Brain (organoid and tissue), 16 donors: ENCODE measurements at places on chromosomes 7 and 10.

- DNase-seq = no peak
These were observed 445.8 kb downstream of the AUTS2 start for GRCh38 chr7:70044064-70044463.

DNA sequence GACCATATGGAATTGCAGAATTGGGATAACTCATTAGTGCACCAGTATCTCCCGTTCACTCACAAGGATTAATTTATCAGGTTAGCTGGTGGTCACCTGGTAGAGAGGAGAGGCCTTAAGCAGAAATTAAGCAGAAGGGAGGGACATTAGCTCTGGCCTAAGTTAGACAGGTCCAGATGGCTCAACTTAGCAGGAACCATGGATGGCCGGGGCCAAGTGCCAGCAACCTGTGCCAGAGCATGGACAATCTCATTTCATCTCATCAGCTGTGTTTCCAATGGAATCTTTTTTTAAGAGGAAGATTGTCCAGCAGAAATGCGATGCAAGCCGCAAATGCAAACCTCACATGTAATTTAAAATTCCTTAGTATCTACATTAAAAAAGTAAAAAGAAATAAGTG lies 82.2 kb downstream of the JCAD start:
- DNase-seq = no peak

GRCh38 chr7:25853314-25853713 lies 298.7 kb upstream of the NFE2L3 start:
- DNase-seq = no peak

DNA sequence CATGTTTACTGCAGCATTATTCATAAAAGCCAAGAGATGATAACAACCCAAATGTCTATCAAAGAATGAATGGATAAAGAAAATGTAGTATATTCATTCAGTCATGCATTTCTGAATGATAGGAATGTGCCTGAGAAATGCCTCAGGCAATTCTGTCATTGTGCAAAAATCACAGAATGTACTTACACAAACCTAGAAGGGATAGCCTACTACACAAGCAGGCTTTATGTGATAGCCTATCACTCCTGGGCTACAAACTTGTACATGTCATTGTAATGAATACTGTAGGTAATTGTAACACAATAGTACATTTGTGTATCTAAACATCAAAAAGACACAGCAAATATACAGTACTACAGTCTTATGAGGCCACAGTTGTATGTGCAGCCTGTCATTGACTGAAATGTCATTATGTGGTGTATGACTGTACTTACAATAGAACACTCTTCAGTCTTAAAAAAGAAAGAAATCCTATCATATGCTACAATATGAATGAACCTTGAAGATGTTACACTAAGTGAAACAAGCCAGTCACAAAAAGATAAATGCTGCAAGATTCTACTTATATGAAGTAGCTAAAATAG lies 141.8 kb upstream of the GPR22 start:
- DNase-seq = no peak

- DNase-seq = no peak
These were observed 13.9 kb downstream of the ZNF438 start for GRCh38 chr10:31017534-31018355.

- DNase-seq = no peak
These were observed 243.0 kb downstream of the ADRA2A start for GRCh38 chr10:111319866-111320265.

- DNase-seq = no peak
These were observed 12.6 kb downstream of the FKBP6 start for GRCh38 chr7:73340514-73340913.

DNA sequence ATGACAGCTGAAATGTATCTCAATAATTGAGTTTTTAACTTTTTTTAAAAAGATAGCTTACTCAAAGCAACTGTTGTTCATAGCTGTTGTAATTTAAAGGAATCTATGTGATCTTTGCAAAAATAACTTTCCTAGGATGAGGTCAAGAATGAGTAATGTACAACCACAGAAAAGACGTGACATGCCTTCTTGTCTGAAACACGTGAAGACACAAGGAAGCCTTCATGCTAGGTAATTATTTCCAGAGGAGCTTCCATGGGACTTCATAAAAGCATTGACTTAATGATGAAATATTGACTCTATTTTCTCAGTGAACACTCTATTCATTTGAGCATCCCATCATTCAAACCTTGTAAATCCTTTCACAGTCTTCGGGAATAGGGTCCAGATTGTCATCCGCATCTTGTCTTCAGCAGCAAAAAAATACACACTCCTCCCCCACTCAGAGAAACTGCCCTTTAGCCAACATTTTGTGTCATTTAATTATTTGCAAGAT lies 528.0 kb downstream of the NRG3 start:
- DNase-seq = no peak

DNA sequence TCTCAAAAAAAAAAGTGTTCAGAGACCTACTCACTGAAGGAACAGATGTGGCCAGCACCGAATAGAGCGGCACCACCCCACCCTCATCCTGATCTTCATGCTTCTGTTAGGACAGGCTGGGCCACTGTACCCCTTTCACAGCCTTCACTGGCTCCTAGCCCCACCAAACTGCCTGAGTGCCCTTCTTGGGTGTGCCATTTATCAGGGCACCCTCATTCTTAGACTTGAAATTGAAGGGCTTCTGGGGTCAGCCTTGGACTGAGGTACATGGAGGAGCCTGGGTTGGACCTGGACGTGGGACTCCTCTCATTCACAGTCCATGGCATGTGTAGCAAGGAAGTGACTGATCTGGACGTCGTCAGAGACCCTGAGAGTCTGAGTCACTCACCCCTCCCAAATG lies 190.3 kb downstream of the COBL start:
- DNase-seq = no peak

GRCh38 chr10:125165584-125166573 lies 5.5 kb upstream of the CTBP2 start:
- DNase-seq = no peak

- DNase-seq = no peak
These were observed 106.3 kb downstream of the SLIT1 start for GRCh38 chr10:97079448-97079847.

DNA sequence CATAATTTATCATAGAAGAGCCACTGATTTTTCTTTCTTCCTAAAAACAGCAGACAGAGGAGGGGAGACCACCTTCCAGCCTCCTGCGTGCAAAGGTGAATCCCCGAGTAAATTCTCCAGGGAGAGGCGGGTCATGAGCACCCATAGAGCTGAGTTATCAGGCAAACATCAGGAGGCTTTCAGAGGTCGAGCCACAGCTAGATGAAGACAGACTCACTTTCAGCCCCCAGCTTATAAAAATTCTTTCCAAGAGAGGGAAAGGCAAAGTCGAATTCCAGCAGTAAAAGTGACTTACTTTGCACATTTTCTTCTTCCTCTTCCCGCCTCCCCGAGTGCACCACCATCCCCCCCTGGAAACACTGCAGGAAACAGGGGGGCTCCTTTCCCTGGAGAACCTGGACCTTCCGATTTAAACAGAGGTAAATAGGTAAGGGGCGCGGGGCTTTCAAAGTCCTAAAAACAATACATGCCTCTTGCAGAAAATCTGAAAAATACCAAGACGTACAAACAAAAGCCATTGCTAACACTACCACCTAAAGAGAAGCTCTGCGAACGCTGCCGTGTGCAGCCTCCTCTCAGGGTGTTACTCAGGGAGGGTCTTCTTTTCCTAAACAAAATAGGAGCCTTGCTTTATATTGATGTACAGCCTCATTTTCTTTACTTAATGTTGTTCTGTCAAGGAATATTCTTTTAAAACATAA lies 163.8 kb downstream of the SVIL start:
- DNase-seq = no peak

- no peak for DNase-seq
These were observed 23.7 kb upstream of the LAMB1 start for GRCh38 chr7:108026647-108027046.

DNA sequence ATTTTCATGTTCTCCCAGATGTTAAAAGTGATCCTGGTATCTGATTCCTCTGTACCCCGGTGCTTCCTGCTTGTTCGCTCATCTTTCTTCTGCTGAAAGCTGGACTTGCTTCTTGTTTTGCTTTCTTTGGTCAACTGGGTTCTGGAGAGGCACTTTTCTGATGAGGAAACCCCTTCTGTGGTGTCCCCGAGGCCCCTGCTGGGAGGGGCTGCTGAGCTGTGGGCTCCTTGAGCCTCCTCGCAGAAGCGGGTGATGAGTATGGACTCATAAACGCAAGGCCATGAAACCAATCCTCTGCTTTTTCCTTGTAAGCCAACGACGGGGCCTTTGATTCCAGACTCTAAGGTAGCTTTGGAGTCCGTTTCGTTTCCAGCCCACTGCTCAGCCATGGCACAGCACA lies 7.8 kb downstream of the WIPI2 start:
- no peak for DNase-seq

- DNase-seq = no peak
These were observed 64.4 kb downstream of the ITGB8 start for GRCh38 chr7:20395104-20395503.

DNA sequence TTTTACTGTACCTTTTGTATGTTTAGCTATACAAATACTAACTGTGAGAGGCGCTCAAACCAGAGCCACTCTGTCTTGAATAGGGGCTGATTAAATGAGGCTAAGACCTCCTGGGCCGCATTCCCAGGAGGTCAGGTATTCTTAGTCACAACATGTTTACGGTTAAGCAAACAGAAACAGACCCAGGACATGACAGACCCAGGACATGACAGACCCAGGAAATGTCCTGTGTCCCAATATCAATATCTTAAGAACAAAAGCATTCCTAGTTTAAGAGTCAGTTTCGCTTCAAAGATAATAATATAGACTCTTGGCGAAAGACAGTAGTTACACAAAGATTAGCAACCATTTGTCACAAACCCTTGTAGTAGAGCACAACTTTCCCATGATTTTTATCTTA lies 304.5 kb downstream of the CCSER2 start:
- DNase-seq = no peak

GRCh38 chr10:7788639-7789286 lies 786 bp downstream of the ATP5F1C start:
- peak; percentile 22 for DNase-seq

DNA sequence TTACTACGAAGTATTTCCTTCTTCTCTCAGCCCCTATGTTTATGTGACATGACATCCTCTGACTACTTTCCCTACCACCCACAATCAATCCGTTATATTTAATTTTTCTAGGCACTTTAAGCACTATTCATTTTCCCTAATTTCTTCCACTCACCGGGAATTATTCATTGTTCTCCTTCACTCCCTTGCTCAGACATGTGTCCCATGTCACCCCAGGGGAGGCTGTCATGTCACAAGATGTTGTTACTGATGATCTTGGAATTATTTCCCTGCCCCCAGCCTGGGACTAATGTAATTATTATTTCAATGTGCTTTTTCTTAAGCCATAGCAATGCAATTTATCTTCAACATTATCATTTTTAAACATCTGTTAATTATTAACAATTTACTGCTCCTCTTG lies 317.2 kb downstream of the PHF14 start:
- DNase-seq = peak; percentile 15

DNA sequence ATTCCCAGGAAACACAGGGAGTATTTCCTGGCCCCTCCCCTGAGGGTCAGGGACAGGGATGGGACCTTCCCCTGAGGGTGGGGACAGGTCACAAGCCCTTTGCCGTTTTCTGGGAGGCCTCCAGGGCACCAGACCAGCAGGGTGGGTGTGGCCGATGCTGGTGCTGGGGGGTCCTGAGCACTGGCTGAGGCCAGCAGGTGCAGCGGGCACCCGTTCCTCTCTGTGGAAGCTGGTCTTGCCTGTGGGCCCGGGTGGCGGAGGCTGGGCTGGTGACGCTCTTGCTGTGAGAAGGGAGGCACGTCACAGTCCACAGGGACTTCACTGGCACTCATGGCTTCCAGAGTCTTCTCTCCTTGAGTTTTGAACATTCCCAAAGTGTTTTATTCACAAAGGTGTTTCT lies 44.2 kb upstream of the CFAP46 start:
- DNase-seq = no peak

- peak; percentile 53 for DNase-seq
These were observed 102.2 kb downstream of the GFRA1 start for GRCh38 chr10:116170815-116171250.

DNA sequence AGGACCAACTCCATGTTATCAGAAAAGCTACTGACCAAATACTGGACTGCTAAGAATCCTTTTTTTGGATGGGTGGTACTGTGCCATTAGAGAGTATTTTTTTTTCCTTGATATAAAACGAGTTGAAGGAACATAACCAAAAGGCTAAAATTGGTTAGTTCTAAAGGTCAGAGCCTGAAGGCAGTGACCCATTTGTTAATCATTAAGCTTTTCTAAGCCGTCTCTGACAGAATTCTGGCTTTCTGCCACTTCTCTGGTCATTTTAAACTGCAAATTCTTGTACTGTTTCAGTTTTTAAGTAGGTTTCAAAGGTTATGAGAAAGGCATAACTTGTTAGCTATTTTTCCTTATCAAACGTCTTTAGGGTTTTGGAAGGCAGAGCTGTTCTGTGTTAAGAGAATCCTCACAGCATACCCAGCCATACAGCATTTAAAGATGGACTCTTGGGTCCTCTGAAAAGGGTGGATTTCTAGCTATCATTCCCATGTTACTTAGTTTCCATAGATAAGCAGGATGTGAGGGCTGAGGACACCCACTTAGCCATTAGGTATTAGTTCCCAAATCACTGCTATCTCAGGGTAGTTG lies 196.8 kb downstream of the RNLS start:
- DNase-seq = no peak

DNA sequence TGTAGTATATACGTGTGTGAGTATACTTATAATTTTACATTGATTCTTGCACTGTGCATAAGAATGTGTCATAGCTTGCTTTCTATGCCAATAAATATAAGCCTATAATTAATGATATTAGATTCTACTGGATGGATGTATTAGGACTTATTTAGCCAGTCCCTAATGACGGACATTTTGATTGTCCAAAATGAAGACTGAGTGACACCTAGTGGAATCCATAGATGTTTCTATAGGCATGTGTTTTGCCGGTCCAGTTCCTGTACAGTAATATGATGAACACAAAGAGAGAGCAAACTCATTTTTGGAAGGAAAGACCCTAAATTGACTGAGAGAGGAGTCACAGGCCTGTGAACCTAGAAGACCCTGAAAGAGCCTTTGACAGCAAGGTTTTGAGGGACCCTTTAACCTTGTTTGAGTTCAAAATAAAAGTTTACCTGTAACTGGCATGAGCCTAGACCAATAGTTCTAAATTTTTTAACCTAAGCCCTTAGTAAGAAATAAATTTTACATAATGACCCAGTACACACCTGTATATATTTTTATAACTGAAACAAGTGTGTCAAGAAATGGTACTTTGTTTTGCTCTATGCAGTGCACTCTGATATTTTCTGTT lies 42.4 kb upstream of the AGBL3 start:
- peak; percentile 80 for DNase-seq

GRCh38 chr7:129569811-129570215 lies 41.7 kb upstream of the NRF1 start:
- no peak for DNase-seq

DNA sequence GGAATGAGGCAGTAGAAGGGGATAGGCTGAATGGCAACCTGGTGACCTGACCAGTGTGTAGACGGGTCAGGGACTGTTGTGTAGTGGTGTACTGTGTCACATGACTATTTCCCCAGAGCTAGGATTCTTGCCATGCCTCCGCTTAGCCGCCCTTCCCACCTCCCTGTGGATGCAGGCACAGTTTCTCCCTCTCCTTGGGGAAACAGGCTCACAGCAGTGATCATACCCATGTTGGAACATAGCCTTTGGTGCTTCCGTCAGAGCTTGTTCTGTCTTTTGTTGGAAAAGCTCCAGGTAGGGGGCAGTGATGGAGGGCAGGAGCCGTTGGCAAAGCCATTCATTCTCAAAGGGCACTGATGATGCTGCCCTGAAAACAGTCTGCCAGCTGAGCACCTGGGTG lies 44.3 kb downstream of the OGDH start:
- DNase-seq = no peak

- DNase-seq = no peak
These were observed 62.4 kb downstream of the MICU1 start for GRCh38 chr10:72563327-72563932.
